ENCODE measurements at places on chromosomes 2 and 18. TPM values are rescaled to one million over a fixed set of nuclear protein-coding genes. Genes with fewer than 3 reads are reported as not detected.

COPS8 gene
- total RNA-seq, result 69.5 TPM

PREPL gene
- total RNA-seq, result 66.7 TPM

UGT1A6 gene
- 3.0 TPM for total RNA-seq

PKDCC gene
- total RNA-seq, result 48.9 TPM

ACVR1C gene
- total RNA-seq, result 3.6 TPM
